ENCODE measurements at places on chromosomes 2 and 18.
A peak's percentile ranks its signal among the peaks of the same experiment; 100 is the strongest.

- DNase-seq, result no peak
Measured at GRCh38 chr2:9844576-9844975, 1.3 kb downstream of the TAF1B start.

GRCh38 chr2:156892467-156893281, 364.8 kb upstream of the GALNT5 start:
- peak; percentile 45 for DNase-seq

DNA sequence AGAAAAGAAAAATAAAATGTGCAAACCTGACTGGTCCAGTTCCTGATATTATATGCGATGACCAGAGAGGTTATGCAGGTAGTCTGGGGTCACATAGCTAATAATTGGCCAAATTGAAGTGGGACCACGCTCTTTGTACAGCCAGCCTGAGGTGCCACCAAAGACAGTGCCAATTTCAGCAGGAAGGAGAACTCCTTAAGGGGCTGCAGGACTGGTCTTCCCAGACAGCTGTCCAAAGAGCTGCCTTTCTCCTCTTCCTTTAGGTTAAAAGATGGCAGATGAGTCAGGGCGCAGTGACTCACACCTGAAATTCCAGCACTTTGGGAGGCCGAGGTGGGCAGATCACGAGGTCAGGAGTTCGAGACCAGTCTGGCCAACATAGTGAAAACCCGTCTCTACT, 95.5 kb downstream of the ACKR3 start:
- no peak for DNase-seq

- DNase-seq, result no peak
Measured at GRCh38 chr2:49260979-49261538, 106.7 kb upstream of the FSHR start.

- no peak for DNase-seq
Measured at GRCh38 chr18:36459203-36459602, 161.7 kb downstream of the FHOD3 start.

- DNase-seq, result no peak
Measured at GRCh38 chr2:140108706-140109475, 1328.7 kb upstream of the NXPH2 start.

GRCh38 chr2:594297-594949, 82.8 kb downstream of the TMEM18 start:
- no peak for DNase-seq

GRCh38 chr2:60708630-60709320, 47.3 kb upstream of the PAPOLG start:
- DNase-seq, result peak; percentile 61

GRCh38 chr18:50622865-50623393, 63.0 kb downstream of the MAPK4 start:
- DNase-seq, result no peak

- DNase-seq, result no peak
Measured at GRCh38 chr2:238854699-238855229, 6.9 kb downstream of the TWIST2 start.

DNA sequence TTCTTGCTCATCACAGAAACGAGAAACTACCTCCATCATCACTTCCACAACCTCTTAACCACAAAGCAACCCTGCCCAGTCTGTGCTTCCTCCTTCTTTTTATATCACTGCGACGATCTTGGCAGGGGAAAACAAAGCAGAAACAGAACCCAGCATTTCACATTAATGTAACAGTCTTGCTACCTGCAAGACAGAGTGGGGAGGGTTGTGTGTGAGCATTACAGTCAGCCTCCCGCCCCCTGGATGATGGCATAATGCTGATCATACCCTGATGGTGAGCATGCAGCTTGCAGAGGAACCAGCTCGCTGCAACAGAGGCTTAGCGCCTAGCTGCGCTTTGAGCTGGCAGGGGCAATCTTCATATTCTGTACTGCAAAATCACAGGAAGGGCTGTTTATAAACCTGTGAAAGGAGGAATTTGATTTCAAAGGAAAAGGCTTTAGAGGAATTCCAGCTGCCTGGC, 376.1 kb downstream of the IRS1 start:
- no peak for DNase-seq

- no peak for DNase-seq
Measured at GRCh38 chr2:46229134-46230063, 67.8 kb upstream of the EPAS1 start.

DNA sequence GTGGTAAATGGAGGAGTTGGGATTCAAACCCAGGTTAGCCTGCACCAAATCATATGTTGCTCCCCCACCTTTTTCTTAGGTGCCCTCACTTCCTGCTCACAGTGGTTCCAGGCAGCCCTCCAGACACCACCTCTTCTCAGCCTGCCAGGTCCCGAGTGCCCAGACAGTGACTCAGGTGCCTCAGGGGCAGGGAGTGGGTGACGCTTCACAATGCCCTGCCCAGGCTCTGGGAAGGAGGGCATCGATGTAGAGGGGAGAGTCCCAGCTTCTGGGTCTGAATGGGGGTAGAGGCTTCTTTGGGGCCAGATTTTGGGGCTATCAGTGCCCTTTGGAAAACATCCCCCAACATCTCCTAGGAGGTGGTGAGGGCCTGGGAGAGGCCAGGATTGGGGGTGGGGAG, 5.2 kb upstream of the DNAJB2 start:
- no peak for DNase-seq

GRCh38 chr2:143261986-143262385, 132.8 kb downstream of the ARHGAP15 start:
- no peak for DNase-seq

DNA sequence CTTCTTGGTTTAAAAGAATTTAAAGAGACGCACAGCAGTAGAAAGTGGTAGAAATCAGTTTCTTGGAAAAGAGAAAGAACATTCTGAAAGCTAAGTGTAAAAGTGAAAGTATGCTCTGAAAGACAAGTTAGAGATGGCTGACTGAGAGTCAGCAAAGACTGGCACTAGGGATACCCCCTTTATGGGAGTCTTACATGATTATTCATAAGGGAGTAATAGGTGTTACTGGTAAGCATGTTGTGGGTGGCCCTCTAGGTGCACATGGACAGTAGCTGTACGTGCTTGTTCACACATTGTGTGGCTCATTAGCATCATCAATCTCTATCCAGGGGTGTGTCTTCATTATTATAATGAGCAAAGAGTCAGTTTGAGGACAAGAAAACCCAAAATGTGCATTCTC, 816.2 kb downstream of the CBLN2 start:
- no peak for DNase-seq

GRCh38 chr2:241990466-241990865, 120.9 kb downstream of the RTP5 start:
- no peak for DNase-seq
